ENCODE measurements at places on chromosomes 7 and 10.

DNA sequence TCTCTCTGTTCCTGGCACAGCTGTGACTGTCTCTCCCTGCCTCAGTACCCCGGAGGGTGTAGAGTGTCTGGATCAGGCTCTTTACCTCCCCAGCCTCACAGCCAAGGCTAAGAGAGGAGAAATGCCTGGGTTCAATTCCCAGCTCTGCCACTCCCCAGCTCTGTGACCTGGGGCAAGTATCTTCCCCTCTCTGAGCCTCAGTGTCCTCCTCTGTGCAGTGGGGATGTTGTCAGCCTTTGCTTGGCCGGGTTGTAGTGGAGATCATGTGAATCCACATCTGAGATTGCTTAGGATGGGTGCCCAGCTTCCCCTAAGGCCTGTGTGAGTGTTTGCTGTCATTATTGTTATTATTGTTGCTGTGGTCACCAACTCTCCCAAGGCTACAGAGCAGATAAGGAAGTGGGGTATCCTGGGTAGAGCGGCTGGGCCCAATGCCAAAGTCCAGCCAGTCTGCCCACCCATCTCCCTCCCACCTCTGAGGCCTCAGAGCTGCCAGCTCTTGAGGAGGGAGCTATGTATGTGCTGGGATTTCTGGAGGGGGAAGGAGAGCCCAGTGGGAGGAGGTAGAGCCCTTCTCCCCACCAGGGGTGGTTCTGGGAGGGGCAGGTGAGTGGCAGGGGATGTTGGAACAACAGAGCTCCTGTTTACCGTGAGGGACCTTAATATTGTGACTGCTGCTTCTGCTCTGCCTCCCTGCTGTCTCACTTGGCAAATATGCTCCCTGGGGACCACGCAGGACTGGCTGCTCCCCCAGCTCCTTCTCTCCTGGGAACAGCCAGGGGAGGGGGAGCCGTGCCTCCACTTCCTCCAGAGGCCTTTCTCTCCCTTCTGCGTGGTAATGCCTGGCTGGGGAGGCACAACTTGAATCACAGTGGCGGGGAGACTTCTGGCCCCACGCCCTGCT, 170.5 kb downstream of the RPS24 start:
- peak; percentile 46 for DNase-seq

DNA sequence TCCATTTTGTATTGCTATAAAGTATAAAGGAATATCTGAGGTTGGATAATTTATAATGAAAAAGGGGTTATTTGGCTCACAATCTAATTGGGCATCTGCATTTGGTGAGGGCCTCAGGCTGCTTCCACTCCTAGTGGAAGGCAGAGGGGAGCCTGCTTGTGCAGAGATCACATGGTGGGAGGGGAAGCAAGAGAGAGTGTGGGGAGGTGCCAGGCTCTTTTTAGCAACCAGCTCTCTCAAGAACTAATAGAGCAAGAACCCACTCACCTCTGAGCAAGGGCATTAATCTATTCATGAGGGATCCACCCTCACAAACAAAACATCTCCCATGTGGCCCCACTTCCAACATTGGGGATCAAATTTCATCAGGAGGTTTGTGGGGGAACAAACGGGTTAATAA, 64.6 kb downstream of the OGDH start:
- no peak for DNase-seq

- DNase-seq, result no peak
These were observed 171.1 kb downstream of the EGFR start for GRCh38 chr7:55189878-55190436.

- no peak for DNase-seq
These were observed 311.9 kb upstream of the POT1 start for GRCh38 chr7:125241548-125241947.

- DNase-seq, result no peak
These were observed 247.3 kb downstream of the SUGCT start for GRCh38 chr7:40382145-40382544.

- DNase-seq, result peak; percentile 3
These were observed 77.8 kb downstream of the JAZF1 start for GRCh38 chr7:28102797-28103196.

GRCh38 chr10:53664282-53665019, 891.9 kb upstream of the MBL2 start:
- no peak for DNase-seq

DNA sequence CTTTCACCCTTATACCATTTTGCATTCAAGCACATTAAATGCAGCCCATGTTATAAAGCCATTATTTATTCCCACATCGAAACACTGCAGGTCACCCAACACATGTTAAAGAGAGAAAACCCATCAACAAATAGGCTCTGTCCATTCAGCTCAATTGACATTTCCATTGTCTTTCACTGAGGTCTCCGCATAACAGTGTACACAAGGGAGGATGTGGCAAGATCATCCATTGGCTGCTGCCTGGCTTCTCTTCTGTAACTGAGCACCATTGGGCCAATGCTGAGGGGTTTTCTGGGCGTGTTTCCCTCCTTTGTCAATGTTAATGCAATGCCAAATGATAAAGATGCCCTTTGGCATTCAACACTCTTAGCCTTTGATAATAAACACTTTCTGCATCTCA, 278.1 kb upstream of the SP4 start:
- DNase-seq, result no peak

DNA sequence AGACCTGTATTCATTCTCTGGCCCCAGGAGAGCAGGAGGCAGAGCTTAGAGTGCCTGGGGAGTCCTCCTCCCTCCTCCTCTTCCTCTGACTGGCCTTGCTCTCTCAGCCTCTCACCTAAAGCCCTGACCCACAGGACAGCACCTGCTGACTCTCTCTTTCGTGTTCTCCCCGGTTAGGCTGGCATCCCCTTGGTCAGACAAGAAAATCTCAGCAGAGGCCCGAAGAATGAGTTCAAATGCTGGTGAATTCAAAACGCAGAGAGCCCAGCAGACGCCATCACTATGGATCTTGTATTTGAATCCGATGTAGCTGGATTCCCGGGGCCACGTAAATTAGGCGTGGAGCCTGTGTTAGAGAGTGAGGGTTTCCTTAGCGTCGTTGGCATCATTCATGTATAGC, 255.3 kb downstream of the KLF6 start:
- DNase-seq, result no peak

- no peak for DNase-seq
These were observed 143.6 kb downstream of the LSMEM1 start for GRCh38 chr7:112624416-112624815.

GRCh38 chr10:22821501-22821900, 106.4 kb upstream of the ARMC3 start:
- no peak for DNase-seq

DNA sequence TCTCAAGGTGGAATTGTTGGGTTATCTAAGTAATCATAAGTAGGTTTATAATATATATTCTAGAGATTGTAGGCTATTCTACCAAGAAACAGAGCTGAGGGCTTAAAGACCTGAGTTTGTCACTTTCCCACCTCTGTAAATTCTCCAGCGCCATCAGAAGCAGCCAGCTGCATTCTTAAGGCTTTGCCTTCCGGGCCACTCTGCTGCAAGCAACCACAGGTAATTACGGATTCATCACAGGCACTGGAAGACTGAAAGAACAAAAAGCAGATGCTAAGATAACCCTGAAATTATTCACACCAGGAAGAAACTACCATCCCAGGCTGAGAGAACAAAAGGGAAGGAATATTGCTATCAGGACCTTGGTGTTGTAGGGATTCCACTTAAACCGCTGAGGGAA, 137.8 kb upstream of the JCAD start:
- DNase-seq, result no peak

GRCh38 chr10:74177140-74177677, 26.2 kb downstream of the ADK start:
- no peak for DNase-seq

- DNase-seq, result no peak
These were observed 42.4 kb downstream of the INSIG1 start for GRCh38 chr7:155340071-155340531.

Measured in Caki2 (cell line).